NCI-H1930 (cell line): ENCODE measurements at places on chromosomes 4 and X.

GRCh38 chr4:170497112-170497511 lies 407.4 kb upstream of the AADAT start:
- DNase-seq, result no peak

DNA sequence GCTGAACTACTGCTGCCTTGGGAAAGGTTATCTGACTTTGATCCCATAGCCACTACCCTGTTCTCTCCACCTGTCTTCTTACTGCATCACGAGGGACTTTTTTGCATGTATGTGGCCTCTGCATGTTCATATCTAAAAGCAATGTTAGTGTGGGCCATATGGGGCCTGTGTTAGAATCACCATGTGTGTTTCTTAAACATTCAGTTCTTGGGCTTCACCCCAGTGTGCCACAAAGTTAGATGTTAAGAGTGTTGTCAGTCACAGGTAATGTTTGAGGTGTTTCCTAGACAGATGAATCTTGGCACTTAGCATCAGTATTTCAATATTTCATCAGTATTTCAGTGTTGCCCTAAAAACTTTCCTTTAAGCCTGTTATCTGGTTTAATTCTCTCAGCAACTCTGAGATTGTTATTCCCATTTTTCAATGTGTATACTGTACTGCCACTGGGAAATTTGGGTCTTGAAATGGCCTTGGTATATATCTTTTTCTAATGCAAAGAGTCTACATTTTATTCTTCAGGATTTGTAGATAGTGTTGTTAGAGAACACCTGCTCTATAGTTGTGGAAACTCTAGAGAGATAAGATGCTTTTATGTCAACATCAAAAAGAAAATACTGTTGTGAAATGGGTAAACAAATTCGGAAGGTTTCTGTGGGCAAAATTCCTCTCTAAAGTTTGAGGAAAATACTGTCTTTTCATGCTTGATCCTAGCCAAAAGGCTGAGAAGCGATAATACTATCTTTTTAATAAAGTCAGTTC lies 259.7 kb downstream of the BMPR1B start:
- DNase-seq, result no peak

- DNase-seq, result no peak
Observed at GRCh38 chrX:12060489-12061260, 77.6 kb upstream of the FRMPD4 start.

GRCh38 chr4:126267689-126268088 lies 952.9 kb downstream of the FAT4 start:
- no peak for DNase-seq

DNA sequence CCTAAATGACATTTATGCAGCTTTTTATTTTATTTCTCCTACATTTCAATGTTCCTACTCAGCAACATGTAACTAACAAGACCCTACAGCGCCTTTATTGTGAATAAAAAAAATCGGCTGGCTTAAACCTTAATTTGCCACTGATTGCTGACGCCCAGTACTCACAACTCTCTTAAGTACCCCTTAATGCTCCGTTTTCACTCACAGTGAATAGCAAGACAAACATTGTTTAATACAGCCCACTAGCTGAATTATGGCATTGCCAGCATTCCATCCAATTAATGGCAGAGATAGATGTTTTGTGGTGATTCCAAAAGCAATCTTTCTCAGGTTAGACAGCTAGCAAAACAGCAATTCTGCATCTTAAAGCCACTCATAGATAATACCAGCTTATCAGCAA lies 61.1 kb downstream of the PPARGC1A start:
- DNase-seq, result no peak

- DNase-seq, result no peak
Observed at GRCh38 chr4:117357866-117358265, 272.5 kb upstream of the TRAM1L1 start.

GRCh38 chr4:165621983-165622382 lies 243.2 kb downstream of the CPE start:
- DNase-seq, result no peak

GRCh38 chrX:17459008-17459611 lies 84.1 kb downstream of the NHS start:
- DNase-seq, result no peak

- DNase-seq, result no peak
Observed at GRCh38 chrX:150504397-150505182, 63.8 kb upstream of the MTM1 start.

DNA sequence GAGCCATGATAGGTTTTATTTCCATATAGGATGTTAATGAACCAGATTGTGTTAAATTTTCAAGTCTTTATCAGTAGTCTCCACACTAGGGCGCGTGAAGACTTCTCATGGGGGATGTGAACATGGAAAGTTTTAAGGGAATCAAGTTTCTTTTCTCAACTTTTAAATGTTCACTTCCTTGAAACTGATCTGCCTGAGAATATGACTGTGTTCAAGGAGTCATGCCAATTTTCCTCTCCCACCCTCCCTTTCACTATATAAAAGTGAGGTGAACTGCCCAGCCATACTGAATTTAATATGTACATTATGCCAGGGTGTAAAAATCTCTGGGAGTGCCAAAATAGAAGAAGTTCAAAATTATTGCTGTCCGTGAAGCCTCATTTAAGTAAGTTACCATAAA lies 30.4 kb upstream of the HPGDS start:
- no peak for DNase-seq

DNA sequence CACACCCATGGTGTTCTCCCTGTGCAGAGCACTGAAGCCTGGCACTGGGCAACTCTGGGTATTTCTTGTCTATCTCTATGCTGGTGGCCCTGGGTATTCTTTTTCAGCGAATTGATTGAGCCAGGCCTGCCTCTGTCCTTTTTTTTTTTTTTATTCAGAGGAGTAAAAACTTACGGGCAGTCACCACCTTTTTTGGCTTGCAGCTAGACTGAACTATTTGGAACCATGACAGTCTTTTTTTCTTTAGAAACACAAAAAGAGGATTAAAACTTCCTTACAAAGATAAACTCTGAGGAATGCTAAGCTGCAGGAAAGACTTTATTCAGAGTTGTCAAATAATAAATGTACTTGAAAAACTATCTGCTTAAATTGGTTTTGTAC lies 119.2 kb upstream of the STIM2 start:
- no peak for DNase-seq

GRCh38 chr4:147833254-147833653 lies 101.4 kb downstream of the ARHGAP10 start:
- DNase-seq, result no peak

GRCh38 chr4:150769248-150769647 lies 187.3 kb downstream of the MAB21L2 start:
- DNase-seq, result no peak

GRCh38 chr4:85402371-85402770 lies 72.6 kb upstream of the ARHGAP24 start:
- no peak for DNase-seq

GRCh38 chr4:152342293-152342692 lies 193.6 kb downstream of the FBXW7 start:
- DNase-seq, result no peak

- no peak for DNase-seq
Observed at GRCh38 chr4:187016101-187016500, 292.4 kb upstream of the FAT1 start.

DNA sequence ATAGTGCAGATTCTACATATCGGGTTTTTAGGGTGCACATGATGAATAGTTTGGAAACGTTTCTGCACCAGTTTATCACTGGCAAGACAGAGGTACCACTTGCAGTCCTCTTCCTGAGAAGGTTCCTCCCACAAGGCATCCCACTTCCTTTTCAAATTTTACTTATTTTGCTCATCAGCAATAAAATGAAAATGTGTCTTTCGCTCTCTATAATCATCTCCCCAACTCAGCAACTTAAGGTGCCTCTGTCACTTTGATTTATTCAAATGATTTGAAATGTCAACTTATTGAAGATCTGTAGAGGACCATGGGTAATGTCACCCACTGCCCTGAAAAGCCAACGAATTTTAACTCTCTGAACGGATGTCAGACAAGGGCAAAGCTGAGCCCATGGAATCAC lies 53.2 kb downstream of the VGLL1 start:
- DNase-seq, result no peak

- no peak for DNase-seq
Observed at GRCh38 chr4:73528171-73528570, 46.6 kb downstream of the AFM start.

DNA sequence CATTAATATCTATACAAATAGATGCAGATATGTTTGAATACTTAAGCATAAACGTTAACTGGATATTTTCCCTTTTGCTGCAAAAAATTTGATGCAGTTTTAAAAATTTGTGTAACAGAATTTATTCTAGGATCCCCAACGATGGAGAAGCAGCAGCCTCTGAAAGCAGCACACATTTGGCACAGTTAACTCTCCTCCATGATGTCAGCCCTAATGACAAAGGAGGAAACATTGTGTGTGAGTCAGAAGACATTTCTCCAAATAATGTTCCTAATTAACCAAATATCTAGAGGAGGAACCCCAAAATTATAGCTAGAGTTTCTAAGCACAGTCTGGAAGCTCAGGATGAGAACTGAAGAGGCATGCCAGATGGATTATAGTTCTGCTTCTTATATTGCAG lies 281.9 kb upstream of the MAD2L1 start:
- no peak for DNase-seq

DNA sequence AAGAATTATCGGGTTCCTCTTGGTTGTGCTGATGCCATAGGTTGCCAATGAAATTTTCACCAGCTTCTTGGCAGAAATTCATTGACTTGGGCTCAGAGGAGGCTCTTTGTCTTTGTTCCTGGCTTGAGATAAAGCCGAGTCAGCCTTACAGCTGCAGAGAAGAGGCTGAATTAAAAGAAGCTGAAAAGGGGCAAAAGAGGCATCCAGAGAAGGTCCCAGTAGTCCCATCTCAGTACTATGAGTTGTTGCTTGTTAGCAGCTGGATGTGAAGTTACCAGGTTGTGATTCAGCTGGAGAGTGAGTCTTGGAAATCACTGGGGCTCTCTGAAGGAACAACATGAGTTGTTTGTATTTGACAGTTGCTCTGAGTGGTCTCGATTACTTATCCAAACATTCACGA lies 59.7 kb downstream of the SMAD1 start:
- DNase-seq, result no peak

GRCh38 chr4:113555868-113556267 lies 205.7 kb downstream of the CAMK2D start:
- DNase-seq, result no peak

DNA sequence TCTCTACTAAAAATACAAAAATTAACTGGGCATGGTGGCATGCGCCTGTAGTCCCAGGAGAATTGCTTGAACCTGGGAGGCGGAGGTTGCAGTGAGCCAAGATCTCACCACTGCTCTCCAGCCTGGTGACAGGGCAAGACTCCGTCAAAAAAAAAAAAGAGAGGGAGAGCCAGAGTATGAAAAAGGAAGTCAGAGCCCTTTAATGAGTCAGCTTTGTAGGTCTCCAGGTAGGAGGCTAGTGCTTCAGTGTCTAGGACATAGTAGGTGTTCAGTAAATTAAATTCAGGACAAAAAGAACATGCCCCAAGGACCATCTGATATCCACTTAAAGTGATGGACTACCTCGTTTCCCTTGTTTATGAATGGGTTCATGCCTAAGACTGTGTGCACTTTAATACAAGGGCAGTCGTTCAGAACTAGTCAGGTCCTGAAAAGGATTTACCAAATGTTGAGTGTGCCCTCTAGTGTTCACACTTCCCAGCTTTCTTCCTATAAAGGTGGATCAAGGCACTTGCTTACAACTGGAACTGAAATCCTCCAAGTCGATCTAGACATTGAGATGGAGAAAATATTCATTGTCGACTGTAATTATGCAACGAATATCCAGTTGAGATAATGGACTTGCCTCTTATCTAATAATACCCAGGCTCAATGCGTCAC lies 29.0 kb downstream of the F9 start:
- peak; percentile 43 for DNase-seq

DNA sequence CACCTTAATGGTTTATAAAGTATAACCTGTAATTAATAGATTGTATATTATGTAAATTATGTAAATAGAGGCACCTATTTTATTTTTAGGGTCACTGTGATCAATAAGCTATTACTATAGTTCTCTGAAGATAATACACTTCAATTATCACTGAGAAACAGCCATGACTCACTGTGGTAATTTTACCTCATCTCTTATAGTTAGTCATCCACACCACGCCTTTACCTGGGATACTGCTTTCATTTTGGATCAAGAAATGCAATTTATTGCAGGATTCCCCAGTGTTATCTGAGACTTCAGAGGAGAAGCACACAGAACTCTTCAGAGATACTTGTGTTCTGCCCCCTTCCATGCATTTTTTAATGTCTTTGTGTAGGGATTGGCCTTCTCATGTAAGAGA lies 348.1 kb upstream of the ATOH1 start:
- no peak for DNase-seq

- DNase-seq, result no peak
Observed at GRCh38 chrX:122248681-122249080, 935.4 kb upstream of the GRIA3 start.

GRCh38 chr4:41880022-41880837 lies 55.0 kb upstream of the TMEM33 start:
- DNase-seq, result no peak

GRCh38 chrX:153947009-153947769 lies 2.7 kb upstream of the RENBP start:
- DNase-seq, result peak; percentile 14

DNA sequence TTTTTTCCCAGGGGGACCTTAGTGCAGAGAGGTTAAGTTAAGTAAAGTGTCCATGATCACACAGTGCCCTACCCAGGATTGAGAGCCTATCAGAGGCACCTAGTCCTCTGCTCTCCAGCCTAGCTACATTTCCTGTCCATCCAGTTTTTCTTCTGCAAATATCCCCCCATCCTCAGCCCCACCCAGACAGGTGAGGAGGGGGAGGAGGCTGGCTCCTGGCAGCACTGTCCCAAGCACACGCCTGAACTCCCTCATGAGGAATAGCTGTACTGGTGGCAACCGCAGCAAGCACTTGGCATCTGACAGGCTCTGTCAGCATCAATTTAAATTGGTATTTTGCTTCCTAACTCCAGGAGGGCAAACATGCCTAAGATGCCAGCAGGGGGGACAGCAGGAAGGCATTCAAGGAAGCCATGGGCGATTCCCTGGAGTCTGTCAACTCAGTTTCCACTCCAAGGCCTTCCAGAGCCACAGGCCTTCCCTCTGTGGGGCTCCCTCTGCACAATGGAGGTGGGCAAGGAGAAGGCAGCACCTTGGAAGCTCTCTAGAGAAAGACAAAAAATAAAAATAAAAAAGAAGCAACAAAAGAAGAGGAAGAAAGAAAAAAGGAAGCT lies 6.4 kb upstream of the FRMPD3 start:
- DNase-seq, result no peak

DNA sequence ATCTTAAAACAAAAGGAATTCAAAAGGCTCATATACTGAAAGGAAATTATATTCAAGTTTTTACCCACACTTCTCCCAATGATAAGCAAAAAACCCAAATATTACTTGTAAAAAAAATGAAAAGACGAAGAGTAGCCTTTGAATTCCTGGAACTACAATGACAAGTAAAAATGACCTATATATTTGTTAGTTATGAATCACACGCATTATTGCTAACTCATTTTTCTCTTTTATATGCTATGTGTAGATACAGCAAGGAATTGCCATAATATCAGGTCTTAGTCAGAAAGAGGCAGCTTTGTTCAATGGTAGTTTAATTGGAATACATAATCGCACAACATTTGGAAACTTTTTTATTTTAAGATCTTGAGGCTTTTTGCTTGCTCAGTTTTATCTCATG lies 22.7 kb upstream of the ASB5 start:
- no peak for DNase-seq
